ENCODE measurements at places on chromosomes 7 and 10.

- no peak for DNase-seq
Measured at GRCh38 chr7:75842836-75843446, 29.3 kb upstream of the CCL24 start.

DNA sequence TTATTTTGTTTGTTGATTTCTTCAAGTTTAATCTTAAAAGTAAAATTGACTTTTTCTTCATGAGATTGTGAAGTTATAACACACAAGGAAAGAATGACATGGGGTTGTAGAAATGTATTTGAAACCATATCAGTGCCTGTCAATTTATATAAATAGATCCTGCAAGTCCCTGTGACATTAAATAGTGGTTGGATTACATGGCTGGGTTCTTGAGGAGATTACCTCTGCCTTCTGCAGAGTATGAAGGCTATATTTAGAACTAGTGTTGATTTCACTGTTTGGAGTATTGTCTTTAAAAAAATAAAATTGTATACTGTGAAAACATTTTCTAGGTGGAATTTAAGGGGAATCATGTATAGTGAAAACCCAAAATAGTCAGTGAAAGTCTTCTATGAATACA is 385.8 kb upstream of the SMIM30 start:
- DNase-seq: no peak

GRCh38 chr7:151626422-151627115 is 106.9 kb upstream of the RHEB start:
- no peak for DNase-seq

GRCh38 chr7:2037808-2038522 is 194.8 kb downstream of the MAD1L1 start:
- DNase-seq: no peak

- DNase-seq: no peak
Measured at GRCh38 chr7:601036-601594, 81.5 kb upstream of the PDGFA start.

DNA sequence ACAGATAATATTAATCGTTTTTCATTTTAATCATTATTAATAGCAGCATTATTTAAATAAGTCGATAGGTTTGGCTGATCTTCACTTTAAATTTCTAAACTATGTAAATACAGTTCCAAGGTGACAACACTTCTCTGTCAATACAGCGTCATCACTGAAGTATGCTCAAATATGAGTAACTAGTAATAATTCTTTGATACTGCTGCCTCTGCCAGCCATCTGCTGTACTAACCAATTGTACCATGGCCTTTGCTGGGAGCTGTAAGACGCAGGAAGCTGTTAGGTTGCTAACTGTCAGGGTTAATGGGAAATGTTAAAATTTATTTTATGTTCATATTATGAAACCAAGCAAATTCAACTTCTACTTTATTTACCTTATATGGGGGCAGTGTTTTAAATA is 1650.5 kb upstream of the LRRTM3 start:
- DNase-seq: no peak

GRCh38 chr10:59601985-59602384 is 107.7 kb downstream of the SLC16A9 start:
- no peak for DNase-seq

- no peak for DNase-seq
Measured at GRCh38 chr7:50678586-50678985, 104.1 kb downstream of the GRB10 start.

DNA sequence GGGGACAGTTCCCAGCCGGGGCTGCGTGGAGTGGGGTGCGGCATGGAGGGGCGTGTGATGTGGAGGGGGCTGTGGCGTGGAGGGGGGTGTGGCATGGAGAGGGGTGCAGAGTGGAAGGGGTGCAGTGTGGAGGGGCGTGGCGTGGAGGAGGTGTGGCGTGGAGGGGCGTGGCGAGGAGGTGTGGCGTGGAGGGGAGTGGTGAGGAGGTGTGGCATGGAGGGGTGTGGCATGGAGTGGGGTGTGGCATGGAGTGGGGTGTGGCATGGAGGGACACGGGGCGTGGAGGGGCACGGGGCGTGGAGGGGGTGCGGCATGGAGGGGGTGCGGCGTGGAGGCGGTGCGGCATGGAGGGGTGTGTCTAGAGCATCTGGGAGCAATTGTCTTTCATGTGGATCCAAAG is 33.6 kb downstream of the NKX6-2 start:
- no peak for DNase-seq
